ENCODE measurements at places on chromosomes 12 and 14.

DNA sequence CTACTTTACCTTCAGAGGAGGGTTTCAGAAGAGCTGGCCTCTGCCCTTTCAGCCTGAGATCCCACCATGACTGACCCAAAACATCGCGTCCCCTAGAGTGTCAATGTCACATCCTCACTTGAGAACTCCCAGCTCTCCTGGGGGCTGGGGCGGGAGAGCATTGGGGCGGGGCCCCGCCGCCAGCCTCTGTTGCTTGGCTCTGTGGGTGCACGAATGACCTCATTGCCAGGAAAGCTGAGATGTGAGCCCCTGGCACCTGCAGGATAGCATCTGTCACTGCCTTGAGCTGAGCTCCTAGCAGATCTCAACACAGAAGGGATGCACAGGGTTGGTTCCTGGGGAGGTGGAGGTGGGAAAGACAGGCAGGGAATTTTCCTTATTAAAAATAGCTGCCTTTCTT lies 20.6 kb upstream of the MYL2 start:
- no peak for DNase-seq

GRCh38 chr12:70366581-70367257 lies 629 bp downstream of the KCNMB4 start:
- peak; percentile 42 for DNase-seq

DNA sequence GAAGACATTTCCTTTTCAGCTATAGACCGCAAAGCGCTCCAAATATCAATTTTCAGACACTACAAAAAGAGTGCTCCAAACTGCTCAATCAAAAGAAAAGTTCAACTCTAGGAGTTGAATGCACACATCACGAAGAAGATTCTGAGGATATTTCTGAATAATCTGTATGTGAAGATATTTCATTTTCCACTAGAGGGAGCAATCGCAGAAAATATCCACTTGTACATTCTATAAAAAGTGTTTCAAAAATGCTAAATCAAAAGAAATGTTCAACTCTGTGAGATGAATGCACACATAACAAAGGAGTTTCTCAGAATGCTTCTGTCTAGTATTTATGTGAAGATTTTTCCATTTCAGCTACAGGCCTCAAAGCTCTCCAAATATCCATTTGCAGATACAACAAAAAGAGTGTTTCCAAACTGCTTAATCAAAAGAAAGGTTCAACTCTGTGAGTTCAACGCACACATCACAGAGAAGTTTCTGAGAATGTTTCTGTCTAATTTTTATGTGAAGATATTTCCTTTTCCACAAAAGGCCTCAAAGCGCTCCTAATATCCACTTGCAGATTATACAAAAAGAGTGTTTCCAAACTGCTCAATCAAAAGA lies 643.8 kb upstream of the ALG10B start:
- DNase-seq = peak; percentile 33

DNA sequence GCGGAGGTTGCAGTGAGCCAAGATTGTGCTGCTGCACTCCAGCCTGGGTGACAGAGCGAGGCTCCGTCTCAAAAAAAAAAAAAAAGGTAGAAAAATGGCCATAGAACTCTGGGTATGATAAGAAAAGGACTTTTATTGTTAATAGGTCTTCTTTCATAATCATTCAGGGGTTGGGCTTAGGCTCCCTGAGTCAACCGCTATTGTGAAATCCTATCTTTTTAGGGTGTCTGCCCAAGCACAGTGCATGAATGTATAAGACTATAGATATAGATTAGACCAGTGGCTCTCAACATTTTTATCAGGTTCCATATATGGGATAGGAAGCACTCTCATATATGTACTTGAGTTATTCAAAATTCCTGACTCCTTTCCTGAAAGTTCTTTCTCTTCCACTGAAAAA lies 48.7 kb upstream of the USP15 start:
- DNase-seq = no peak

DNA sequence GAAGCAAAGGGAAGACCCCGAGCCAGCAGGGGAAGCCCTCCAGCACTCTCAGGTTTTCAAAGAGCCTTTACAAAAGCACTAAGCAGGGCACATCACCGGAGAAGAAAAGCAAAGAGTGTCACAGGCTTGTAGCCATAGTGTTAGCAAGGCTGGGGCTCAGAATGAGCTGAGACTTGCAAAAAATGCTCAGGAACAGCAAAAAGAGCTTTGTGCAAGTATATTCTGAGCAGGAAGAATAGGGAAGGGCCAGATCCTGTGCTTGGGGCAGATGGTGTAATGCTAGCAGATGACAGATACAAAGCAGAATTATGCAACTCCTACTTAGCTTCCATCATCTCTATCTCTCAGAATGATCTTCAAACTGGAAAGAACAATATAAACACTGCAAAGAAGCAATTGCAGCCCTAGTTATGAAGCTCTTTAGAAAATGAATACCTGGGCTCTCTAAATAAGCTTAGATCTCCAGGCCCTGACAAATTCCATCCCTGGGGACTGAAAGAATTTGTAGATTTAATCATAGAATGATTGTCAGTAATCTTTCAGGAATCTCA lies 23.7 kb upstream of the PARP11 start:
- no peak for DNase-seq

DNA sequence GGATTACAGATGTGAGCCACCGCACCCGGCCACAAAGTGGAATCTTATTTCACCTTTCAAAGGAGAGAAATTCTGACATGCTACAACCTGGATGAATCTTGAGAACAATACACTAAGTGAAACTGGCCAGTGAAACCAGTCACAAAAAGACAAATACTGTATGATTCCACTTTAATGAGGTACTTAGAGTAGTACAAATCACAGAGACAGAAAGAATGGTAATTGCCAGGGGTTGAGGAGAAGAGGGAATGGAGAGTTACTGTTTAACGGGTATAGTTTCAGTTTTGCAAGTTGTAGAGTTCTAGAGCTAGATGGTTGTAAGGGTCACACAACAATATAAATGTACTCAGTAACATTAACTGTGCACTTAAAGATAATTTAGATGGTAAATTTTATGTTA lies 33.4 kb downstream of the ADIPOR2 start:
- DNase-seq = no peak

DNA sequence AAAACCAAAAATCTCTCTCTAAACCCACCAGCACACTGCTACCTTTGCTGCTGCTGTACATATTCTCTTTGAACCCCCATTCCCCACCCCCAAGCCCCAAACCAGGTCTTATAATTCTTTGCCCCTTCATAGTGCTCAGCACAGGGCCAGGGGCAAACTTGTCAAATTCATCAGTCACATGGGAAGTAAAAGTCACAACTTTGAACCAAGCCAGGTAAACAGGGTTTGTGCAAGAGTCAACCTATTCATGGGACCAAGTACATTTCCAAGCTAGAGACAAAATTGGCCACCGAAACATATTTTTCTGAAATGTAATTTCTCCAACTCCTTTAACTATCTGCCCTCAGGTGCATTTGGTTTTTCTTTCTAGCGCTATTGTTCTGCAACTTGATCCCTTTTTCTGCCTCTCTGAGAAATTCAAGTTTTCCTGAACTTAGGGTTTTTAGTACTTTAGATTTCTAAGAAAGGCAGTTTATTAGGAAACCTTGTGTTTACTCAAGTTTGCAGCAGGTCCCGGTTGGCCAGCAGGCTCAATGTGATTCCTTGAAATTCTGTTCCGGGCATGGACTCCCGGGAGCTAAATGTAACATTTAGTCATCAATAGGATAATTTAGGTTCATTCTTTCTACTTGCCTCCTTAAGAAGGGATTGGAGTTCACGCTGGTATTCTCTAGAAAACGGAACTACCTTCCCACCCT lies 230.5 kb downstream of the EFCAB11 start:
- DNase-seq = no peak

DNA sequence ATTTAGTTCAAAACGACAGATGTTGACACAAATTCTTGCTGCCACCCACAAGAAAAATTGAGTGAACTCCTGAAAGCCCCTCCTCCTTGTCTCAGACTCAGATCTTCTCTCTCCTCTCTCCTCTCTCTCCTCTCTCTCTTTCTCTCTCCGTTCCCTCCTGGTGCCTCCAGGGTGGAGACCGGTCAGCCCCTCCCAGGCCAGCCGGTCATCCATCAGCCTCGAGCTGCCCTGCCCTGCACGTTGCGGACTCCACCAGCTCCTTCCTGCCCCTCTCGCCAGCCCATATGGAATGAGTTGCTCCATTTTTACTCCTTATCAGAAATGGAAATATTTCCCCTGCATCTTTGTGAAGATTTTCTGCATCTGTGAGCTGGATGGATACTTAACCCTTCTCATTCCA lies 103.8 kb downstream of the TBX5 start:
- no peak for DNase-seq

Data from KBM-7 (cell line).